Stimulated activated CD4-positive, alpha-beta T cell treated with anti-CD3 and anti-CD28 coated beads, TNF-alpha, amount 100 ng/mL, for 24 hours (primary cell): ENCODE measurements at places on chromosomes 3 and 15.
A peak's percentile ranks its signal among the peaks of the same experiment; 100 is the strongest.

DNA sequence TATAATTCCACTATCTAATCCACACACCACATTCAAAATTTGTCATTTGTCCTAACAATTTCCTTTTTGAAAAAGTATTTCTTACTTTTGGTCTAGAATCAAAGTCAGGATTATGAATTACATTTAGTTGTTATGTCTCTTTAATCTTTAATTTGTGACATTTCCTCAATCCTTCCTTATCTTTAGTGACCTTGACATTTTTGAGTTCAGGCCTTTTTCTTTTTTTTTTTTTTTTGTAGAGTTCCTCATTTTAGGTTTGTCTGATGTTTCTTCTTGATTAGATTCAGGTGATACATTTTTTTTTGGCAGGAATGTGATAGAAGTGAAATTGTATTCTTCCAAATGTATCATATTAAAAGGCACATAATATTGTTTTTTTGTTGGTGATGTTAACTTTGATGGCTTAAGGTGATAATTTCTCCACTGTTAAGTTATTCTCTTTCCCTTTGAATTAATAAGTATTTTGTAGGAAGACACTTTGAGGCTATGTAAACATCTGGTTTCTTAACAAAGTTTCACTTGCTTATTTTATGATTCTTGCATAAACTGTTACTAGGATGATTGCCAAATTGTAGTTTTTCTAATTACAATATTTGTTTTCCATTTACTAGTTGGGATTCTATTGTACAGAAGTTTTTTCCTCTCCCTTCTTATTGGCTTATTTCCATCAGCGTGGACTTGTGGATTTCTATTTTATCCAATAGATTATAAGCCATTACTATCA is 16.3 kb downstream of the SLC35G2 start:
- DNase-seq, result no peak

GRCh38 chr3:128486681-128487537 is 6.1 kb downstream of the GATA2 start:
- DNase-seq, result no peak

GRCh38 chr3:105499961-105500360 is 133.3 kb downstream of the ALCAM start:
- no peak for DNase-seq

- no peak for DNase-seq
Observed at GRCh38 chr3:18419232-18419631, 5.9 kb downstream of the SATB1 start.

DNA sequence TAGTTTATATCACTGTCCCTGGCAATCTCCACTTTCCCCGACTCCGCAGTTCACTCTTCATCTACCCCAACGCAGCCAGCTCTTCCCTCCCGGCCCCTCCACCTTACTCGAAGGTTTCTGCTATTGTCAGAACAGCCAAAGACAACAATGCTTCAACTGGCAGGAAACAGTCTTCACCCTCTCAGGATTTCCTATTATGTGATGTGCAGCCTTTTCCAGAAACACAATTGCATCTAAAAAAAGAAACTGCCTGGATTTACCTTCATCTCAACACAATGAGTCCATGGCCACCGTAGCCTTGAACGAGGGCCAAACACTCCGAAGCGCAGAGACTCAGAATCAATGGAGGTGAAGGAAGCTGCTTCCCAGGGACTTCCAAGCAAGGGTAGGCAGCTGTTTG is 182.1 kb upstream of the TSC22D2 start:
- DNase-seq, result no peak

- no peak for DNase-seq
Observed at GRCh38 chr3:172204716-172205115, 165.3 kb downstream of the FNDC3B start.

DNA sequence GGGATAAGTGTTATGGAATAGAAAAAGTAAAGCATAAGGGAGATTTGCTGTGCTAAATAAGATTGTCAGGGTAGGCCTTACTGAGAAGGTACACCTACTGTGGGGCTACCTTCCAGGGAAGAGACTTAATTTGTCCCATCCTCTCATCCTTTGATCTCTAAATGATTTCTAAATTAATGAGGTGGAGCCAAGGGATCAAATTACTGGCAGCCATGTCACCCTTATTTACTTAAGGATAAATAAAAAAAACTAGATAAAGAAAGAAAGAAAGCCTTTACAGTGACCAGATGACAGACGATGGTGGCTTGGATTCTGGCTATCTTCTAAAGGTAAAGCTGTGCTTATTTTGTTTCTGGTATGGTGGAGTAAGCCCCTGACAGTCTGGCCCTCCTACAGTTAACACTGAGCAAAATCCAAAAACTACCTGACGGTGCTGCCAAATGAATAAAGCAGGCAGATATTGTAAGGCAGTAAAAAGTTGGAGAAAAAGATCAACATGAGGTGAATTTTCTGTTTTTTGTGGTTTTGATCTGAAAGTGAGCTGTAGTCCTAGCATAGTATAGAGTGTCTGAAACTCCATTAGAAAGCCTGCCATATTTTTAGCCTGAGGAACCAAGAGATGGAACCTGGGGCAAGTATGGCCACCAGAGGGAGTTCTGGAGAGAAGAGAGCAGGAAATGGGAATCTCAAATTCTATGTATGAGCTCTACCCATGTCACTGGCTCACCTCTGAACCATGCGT is 285.1 kb upstream of the MANF start:
- DNase-seq, result peak; percentile 5

GRCh38 chr3:31091748-31092147 is 197.3 kb upstream of the GADL1 start:
- DNase-seq, result no peak

DNA sequence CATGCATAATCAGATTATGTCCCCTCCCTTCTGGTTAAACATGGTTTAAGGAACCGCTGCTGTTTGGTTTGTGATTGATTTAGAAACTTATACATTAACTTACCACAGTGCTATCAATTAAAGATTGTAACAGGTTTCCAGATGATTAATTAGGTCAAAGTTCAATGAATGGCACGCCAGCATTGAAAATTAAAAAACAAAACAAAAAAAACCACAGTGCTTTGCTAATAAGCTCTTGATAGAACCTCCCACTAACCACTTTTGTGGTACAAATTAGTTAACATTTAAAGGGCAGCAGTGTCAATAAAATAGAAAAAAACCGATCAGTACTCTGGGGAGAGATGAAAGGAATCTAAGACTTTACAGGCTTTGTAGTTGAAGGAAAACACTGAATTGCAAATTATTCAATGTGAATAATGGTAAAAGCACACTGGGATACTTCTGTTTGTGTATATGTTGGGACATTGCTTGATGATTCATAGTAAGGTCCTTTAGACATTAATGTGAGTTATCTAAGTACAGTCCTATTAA is 7.6 kb upstream of the C3orf38 start:
- no peak for DNase-seq

GRCh38 chr15:31127596-31128261 is 26.2 kb upstream of the TRPM1 start:
- no peak for DNase-seq

GRCh38 chr15:41585127-41586047 is 26.4 kb downstream of the TYRO3 start:
- no peak for DNase-seq

GRCh38 chr3:46324036-46324435 is 29.9 kb upstream of the CCR2 start:
- no peak for DNase-seq

GRCh38 chr3:141452045-141452444 is 34.8 kb upstream of the RASA2 start:
- DNase-seq, result no peak

GRCh38 chr3:146233487-146233886 is 17.4 kb downstream of the PLSCR4 start:
- DNase-seq, result no peak

GRCh38 chr3:10912786-10913185 is 79.8 kb upstream of the SLC6A1 start:
- DNase-seq, result no peak

DNA sequence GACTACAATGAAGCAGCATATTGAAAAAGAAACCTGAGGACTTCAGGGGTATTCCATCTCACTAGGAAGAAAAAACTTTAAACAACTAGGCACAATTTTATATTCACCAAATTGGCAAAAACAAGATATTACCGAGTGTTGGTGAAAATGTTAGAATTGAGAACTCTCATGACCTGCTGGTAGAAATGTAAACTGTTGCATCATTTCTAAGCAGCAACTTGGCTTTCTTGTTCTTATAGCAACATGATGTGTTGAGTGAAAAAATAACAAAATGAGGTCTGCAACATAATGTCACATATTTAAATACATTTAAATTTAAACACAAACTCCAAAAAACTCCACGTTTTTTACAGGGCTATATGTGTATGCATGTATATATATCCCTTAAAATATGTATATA is 59.0 kb upstream of the SPPL2A start:
- no peak for DNase-seq

DNA sequence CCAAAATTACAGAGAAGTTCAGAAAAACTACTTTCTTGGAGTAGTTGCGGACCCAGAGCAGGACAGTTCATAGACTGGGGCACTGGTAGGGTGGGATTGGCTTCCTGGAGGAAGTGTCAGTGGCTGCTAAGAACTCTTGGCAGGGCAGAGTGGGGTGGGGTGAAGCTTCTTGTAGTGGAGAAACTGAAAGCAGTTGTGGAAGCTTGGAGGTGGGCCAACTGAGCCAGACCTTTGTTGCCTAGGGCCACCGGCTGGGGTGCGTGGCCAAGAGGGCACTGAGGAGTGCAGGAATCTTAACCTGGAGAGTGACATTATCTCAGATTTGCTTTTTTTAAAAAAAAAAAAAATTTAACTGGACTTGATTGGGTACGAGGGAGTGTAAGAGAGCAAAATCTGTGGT is 3.1 kb downstream of the KAT2B start:
- DNase-seq, result peak; percentile 35

GRCh38 chr3:139006051-139006716 is at the start of gene PRR23A:
PRR23A (minus strand) TSS chr3:139006268; CDS start chr3:139006268, 0 bp downstream.
- no peak for DNase-seq

DNA sequence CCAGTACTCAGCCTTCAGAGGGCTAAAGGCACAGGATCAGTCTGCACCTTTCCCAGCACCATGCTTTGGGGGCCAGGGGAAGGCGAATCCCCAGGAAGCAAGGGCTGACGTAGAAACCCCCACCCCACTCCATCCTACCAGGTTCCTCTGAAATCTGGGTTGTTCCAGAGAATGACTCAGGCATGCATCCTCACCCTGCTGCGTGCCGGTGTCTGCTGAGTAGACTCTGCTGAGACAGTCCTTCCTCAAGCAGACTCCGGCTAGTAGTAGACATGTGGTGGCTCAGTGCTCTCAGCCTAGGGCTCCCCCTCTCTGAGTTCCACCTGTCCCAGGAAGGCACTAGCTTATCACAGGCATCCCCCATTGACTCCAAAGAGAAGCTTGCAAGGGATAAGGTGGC is 9.0 kb downstream of the TMEM43 start:
- no peak for DNase-seq

- no peak for DNase-seq
Observed at GRCh38 chr3:150968341-150969035, 4.0 kb downstream of the CLRN1 start.

GRCh38 chr3:61650276-61650675 is 88.9 kb downstream of the PTPRG start:
- DNase-seq, result no peak

- DNase-seq, result no peak
Observed at GRCh38 chr15:53404930-53405493, 354.5 kb downstream of the WDR72 start.

- DNase-seq, result no peak
Observed at GRCh38 chr3:150180334-150180733, 209.6 kb upstream of the PFN2 start.

- DNase-seq, result no peak
Observed at GRCh38 chr15:92429378-92430068, 35.8 kb downstream of the ST8SIA2 start.

- DNase-seq, result no peak
Observed at GRCh38 chr15:45427085-45427484, 48.7 kb upstream of the GATM start.

- no peak for DNase-seq
Observed at GRCh38 chr15:93333796-93334195, 244.8 kb upstream of the RGMA start.

DNA sequence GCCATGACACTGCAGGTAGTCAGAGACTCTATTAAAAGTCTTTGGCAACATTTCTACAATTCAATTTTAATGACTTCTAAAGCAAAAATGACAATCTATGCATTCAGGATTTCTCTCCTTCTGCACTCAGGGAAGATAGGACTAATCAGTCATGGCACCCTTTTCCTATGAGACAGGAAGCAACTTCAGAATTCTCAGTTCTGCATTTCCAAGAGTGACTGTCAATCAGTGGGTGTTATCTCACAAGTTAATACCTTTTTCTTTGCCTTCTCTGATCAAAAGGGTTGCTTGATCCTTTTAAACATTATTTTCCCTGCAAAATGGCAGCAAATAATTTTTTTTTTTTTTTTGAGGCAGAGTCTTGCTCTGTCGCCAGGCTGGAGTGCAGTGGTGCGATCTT is 7.8 kb upstream of the ICE2 start:
- DNase-seq, result no peak

- DNase-seq, result no peak
Observed at GRCh38 chr3:188769831-188770230, 401.9 kb upstream of the TPRG1 start.

- peak; percentile 16 for DNase-seq
Observed at GRCh38 chr3:47163169-47164006, 525 bp downstream of the SETD2 start.

- no peak for DNase-seq
Observed at GRCh38 chr15:101684384-101684783, 32.2 kb upstream of the TM2D3 start.

GRCh38 chr3:126081618-126082361 is 2.1 kb downstream of the SLC41A3 start:
- DNase-seq, result no peak

GRCh38 chr3:140845882-140846281 is 95.8 kb upstream of the SLC25A36 start:
- no peak for DNase-seq

DNA sequence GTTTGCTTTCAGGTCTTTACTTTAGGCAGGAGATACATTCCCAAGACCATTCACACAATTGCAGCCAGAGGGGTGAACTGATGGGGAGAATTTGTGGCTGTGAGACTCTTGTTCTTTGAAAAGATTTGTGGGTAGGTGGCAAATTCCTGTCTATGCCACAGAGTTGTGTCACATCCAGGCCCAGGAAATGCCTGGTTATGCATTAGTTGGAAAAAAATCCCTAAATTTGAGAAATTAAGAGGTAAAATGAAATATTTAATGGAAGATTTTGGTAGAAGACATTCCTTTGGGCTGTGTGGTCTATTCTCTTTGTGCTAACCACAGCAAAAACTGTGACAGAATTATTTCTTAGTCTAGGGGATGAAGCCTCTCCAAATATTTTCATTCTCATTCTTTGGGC is 28.8 kb downstream of the SAMMSON start:
- DNase-seq, result no peak

DNA sequence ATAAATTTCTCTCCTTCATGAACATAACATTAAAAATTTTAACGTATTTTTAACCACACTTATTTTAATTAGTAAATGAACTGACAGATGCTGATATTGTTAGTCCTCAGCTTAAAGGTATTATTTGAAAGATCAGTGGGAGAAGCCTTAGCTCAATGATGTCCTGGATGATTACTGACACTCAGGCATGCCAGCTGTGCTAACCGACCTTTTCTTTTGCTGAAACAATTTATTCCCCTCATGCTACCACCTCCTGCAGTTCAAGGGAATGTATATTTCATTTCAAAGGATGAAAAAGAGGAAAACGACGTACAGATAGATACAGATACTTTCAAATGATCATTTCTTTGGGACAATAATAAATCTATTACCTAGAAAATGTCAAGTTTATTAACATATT is 620.8 kb downstream of the FGF12 start:
- no peak for DNase-seq
